ENCODE measurements at places on chromosomes 2 and 18.
A peak's percentile ranks its signal among the peaks of the same experiment; 100 is the strongest.

DNA sequence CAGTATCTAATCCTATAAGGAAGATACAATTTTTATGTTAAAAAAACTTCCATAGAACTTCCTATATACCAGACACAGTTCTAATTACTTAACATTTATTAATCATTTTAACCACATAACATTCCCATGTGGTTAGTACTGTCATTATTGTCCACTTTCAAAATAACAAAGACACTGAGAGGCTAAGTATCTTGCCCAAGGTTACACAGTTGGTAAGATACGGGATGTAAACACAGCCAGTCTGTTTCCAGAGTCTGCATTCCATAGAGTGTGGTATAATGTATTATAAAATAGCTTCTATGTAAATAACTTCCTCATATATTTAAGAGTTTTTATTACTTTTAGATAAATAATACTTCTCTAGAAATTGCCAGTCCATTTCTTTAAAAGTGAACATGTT lies 383.3 kb upstream of the ETAA1 start:
- no peak for DNase-seq

DNA sequence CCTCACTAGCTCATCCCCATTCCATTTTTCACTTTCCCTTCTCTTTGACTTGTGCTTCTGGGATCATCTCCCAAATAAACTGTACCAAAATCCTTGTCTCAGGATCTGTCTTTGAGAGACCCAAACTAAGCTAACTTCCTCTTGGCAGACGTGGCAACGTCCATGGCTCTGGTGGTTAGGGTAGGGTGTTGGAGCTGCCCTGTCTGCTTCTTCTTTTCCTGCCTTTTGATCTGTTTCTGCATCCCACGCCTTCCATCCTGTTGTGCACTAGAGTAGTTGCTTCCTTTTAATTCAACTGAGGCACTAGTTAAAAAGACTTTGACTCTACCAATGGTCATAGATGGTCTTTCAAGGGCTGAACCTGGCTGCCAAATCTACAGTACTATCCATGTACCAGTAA lies 5.5 kb upstream of the MAP4K4 start:
- DNase-seq = no peak

GRCh38 chr18:35756506-35757117 lies 175.1 kb downstream of the GALNT1 start:
- DNase-seq = peak; percentile 22

- DNase-seq = no peak
These were observed 127.8 kb upstream of the NETO1 start for GRCh38 chr18:72995558-72995957.

DNA sequence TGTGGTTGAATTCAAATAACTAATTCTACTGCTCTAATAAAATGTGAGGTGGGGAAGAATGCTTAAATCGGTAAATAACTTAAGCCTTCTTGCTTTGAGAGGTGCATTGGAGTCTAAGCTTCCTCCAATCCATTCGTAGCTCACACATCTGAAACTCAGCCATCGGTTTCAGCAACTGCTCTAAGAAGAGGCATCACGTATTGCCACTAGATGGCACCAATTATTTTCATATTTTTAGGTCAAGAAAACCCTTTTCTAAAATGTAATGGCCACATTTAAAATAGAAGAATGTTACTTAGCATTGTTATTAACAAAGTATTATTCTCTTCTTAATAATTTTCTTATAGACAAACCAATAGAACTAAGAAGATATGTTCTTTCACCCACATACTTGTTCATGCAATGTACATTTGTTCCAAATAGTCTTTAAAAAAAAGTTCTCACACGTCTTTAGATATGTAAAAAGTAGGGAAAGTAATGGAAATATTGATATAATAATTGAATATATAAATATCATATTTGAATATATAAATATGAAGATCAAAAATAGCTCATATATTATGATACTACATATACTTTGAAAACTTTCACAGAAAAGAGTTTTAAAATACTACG lies 229.8 kb downstream of the CCDC178 start:
- DNase-seq = no peak

DNA sequence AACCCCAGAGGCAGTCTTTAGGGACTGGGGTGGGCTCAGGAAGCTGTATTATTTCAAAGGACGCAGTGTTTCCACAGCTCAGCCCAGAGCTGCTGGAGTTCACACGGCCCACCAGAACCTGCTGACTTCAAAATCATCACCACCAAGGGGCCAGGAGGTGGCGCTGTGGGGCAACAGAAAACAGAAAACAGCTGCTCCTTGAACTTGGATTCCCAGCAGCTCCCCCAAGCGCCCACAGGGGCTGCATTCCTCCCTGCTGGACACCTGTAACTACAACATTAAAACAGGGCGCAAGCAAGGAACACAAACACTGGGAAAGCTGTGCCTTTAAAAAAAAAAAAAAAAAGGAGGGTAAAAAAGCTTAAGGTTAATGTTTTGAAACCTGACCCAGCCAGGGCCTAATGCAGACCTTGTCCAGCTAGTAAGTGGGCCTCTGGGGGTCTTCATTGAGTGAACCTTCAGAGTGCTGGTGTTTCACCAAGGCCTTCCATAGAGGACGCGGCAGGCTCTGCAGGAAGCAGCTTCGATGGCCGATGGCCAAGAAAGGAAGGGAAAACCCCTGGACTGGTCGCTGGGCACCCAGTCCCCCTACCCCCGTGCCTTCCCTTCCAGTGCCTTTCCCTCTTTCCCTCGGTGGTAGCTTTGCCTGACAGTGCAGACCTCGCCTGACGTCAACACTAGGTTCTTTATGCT lies 25.9 kb downstream of the MLPH start:
- peak; percentile 55 for DNase-seq

GRCh38 chr2:74499267-74499939 lies at the start of gene LBX2:
LBX2 (minus strand) TSS chr2:74499603; CDS start chr2:74499537, 66 bp downstream.
- DNase-seq = no peak

GRCh38 chr2:205198140-205198525 lies 484.2 kb upstream of the NRP2 start:
- no peak for DNase-seq

- DNase-seq = no peak
These were observed 123.8 kb downstream of the CAPN13 start for GRCh38 chr2:30683236-30683956.

GRCh38 chr2:15766303-15766861 lies 174.0 kb upstream of the MYCN start:
- DNase-seq = no peak

DNA sequence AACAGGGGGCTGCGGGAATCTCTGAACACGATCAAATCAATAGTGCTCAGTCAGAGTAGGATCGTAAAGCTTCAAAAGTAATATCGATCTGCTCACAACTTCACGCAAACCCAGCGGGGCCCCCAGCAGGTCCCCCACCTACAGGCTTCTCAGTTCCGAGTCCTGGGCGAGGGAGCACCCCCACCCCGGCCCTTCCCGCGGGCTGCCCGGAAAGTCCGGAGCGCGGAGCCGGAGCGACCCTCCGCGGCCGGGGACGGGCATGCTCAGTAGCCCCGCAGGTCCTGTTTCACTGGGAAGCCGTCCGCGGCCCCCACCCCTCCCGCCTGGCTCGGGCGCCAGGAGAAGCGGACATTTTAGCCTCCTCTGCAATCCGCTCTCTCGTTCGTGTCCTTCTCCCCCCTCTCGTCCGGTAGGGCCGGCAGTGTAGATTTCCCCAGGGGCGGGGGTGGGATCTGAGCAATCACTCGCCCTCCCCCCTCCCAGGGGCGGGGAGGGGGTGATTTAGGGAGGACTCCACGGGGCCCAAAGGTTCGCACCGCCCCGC lies 3.3 kb upstream of the SPRED2 start:
- DNase-seq = no peak

DNA sequence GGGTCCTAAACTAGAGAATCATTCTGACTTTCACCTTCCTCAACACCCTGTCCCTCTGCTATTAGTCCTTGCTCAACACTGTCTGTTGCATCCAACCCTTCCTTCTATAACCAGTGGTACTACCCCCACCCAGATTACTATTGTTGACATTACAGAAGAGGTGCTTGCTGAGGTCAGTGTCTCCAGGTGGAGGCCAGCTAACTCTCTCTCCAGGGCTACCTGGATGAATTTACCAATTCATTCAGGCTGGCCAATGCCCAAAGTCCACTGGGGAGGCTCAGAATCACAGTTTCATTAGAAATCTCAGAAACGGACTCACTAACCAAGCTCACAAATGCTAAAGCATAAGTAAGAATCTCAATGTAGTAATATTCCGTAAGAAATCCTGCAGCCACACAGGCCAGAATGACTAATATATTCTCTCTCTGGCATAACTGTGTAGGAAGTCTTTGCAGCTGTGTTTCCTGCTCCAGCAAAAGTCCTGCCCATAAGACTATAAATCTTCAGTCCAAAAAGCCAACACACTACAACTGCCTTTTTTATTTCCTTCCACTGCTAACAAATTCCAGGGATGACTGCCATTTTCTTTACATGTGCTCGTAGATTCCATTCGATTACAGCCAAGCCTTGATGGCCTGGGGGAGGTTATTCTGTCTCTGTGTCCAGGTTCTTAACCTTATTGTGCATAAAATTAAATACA lies 10.0 kb upstream of the TTR start:
- no peak for DNase-seq

DNA sequence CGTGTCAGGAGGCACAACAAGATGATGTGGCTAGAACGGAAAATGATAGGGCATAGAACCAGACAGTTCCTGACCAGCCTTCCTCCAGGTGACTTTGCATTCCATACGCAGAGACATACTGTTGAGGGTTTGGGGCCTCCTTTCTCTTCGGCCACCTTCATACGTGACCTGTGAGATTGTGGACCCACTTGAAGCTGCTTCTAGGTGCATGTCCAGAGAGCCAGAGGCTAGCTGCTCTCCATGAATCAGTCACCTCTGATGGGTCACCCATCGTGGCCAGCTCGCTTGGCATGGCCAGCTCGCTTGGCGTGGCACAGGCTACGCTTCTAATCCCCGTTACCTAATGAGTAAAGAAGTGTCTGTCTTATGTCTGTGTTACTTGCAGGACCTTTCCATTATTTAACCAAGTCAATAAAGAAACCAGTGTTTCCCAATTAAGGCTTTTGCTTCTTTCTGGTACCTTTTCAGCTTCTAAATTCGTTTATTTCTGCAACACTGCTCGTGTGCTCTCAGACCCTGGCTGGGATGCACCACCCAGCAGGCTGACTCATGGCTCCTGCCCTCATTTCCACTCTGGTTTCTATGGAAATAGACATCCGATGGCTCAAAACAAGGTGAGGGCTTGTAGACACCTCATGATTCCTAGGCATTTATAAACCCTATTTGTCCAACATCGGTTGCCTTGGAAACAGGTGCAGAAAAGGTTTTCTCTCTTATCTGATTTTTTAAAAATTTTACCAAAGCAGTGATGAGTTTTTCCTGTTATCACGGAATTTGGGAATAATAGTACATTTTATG lies 86.7 kb upstream of the B3GNT7 start:
- DNase-seq = no peak

- DNase-seq = no peak
These were observed 19.0 kb upstream of the CXCR4 start for GRCh38 chr2:136136931-136137330.

DNA sequence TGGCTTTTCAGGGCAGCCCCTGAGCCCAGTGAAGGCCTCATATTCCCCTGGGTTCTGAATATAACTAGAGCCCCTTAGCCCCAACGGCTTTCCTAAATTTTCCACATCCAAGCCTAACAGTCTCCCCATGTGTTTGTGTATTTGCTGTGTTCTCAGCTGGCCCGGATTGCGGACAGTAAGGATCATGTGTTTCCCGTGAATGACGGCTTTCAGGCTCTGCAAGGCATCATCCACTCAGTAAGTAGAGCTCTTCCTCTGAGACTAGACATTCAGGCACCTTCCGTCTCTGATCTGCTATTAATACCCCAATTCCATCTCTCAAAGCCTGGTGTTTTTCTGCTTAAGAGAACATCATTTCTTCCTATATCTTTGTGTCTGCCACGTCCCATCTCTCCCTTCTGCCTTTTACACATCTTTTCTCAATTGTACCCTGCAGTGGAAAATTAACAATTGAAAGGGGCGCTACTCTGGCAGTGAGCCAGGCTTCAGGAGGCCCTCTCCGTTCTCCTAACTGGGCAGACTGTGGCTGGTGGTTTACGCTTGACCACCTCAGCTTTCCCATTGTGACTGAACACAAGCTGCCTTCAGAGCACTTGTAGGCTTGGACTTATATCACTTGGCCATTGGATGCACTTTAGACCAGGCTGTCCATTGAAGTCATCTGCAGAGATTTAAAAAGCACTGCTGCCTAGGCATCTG lies 64.4 kb downstream of the ANTXR1 start:
- no peak for DNase-seq

GRCh38 chr2:74567881-74568280 lies 13.4 kb downstream of the DOK1 start:
- DNase-seq = no peak

- DNase-seq = no peak
These were observed 6.7 kb upstream of the TNFAIP6 start for GRCh38 chr2:151350579-151351195.

- DNase-seq = no peak
These were observed 9.0 kb upstream of the CREG2 start for GRCh38 chr2:101396316-101396717.

DNA sequence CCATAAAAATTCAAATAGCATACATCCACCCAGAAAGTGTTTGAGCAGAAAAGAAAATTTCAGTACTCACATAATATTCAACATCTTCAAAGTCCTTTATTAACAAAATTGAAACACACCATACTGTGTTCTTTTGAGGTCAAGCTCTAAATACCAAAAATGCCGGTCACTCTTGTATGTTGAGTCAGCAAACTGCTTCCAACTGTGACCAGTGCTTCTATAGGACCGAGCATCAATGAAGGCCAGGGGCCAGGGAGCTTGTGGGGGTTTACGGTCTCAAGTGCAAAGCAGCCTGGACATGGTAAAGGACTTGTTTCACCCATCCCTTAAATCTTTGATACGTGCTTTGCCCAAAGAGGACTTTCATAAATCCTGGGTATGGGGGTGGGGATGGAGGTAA lies 112.7 kb upstream of the REV1 start:
- no peak for DNase-seq

GRCh38 chr2:166333801-166334200 lies 41.9 kb downstream of the SCN9A start:
- no peak for DNase-seq

DNA sequence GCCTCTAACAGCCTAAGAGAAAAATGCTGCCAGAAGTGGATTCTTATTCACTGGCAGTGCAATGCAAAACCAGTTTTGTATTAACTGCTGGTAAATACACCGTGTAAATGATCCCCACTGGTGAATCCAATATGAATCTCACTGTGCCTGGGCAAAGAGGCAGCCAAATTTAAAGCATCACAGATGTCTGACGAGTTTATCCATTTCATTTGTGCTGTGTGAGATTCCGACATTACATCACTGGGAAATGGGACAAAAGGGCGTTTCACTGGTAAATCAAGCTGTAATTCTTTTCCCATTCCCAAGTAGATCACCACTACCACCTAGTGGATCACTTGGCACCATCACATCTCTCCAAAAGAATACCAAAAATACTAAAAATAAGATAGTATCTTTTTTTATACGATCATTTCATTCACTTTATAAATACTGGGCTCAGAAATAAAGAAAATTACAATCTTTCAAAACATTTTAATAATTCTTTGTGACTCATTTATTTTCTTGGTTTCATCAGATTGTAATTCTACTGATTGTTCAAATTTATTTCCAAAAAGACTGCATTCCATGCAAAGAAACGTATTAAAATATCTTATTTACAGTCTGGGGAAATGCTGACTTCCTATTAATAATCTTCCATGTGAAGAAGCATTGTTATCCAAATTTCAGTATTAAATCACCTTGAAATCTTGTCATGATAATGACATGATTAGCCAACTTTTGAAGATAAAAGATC lies 125.6 kb downstream of the GRB14 start:
- no peak for DNase-seq
